ENCODE measurements at places on chromosomes 7 and 10.

DNA sequence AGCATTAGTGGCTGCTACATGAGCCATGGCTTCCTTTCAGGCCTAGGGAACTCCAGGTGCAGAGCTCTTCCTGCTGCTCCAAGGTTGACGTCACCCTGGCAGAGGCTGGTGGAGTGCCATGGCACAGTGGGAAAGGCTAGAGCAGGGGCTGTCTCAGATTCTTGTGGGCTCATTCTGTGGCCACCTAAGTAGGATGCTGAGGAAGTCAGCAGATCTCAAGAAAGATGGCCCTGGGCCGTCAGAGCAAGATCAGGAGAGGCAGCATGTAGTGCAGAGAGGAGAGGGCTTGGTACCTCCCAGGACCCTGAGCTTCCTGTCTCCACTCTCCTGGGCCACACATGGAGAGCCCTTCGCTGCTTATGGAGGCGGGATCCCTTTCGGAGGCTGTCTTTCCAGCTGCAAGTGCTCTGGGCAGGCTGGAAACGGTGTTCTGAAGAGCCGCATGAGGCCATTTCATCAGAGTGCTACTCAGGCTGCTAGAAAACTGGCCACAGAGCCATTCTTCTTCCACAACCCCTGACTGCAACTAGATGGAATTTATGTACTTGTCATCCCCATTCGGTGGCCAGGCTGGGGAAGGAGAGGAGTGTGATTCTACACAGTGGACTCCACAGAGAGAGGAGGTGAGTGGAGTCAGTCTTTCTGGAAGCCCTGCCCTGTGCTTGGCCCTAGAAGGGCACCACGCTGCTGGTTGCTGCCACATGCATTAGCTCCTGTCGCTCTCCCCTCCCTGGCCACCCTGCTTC, 304.2 kb downstream of the RPS24 start:
- no peak for DNase-seq

- DNase-seq, result no peak
Observed at GRCh38 chr7:147033641-147034040, 917.0 kb downstream of the CNTNAP2 start.

GRCh38 chr10:38047666-38048065, 37.2 kb downstream of the ZNF33A start:
- DNase-seq, result no peak

- no peak for DNase-seq
Observed at GRCh38 chr10:32000937-32001336, 55.3 kb downstream of the KIF5B start.

- DNase-seq, result no peak
Observed at GRCh38 chr10:10007957-10008356, 1009.7 kb upstream of the CELF2 start.

DNA sequence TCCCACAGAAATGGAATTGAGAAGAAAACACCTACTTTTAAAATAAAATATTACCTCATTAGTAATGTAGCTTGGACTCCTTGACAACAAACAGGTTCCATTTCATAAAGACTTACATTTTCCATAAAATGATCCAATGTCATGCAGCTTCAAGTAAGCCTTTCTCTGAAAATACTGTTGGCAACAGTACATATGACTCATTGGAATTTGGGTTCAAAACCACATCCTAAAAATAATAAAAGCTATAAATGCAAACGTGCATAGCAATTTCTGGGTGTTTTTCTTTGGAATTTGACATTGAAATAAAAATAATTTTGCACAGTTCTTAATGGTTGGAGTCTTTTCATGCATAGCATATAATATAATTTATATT, 47.9 kb downstream of the FHIP2A start:
- no peak for DNase-seq

GRCh38 chr10:120039826-120040225, 147.3 kb downstream of the SEC23IP start:
- DNase-seq, result no peak

DNA sequence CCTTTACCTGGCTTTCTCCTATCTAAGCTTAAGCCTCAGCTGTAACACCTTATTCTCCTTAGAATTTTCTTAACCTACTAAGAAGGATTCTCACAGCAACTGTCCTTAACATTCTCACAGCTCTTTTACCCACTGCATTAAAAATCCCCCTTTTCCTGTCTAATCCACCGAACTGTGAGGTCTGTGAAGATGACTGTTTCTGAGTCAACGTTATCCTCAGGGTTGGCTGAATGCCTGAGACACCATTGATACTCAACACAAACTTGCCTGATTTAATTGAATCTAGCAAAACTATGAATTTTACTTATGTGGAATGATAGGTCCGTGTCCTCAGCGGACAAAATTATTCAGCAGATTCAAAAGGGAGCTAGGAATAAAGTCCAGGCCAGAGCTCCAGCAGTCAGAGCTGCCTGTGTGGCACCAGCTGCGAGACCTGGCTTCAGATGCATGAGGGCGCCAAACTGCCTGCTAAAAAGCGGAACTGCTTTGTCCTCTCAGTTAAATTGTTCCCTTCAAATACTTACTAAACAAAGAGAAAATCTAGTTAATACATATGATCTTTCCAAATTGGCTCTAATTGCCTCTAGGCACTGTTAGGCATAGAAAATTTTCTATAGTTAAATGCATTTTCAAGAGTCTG, 33.4 kb upstream of the VWDE start:
- DNase-seq, result no peak

- DNase-seq, result no peak
Observed at GRCh38 chr7:158702196-158702595, 2.4 kb downstream of the NCAPG2 start.

GRCh38 chr10:83272666-83273434, 866.5 kb upstream of the GHITM start:
- DNase-seq, result no peak

- no peak for DNase-seq
Observed at GRCh38 chr7:106625678-106626301, 35.2 kb downstream of the CCDC71L start.

GRCh38 chr7:116797612-116798011, 64.8 kb upstream of the CAPZA2 start:
- DNase-seq, result peak; percentile 61

DNA sequence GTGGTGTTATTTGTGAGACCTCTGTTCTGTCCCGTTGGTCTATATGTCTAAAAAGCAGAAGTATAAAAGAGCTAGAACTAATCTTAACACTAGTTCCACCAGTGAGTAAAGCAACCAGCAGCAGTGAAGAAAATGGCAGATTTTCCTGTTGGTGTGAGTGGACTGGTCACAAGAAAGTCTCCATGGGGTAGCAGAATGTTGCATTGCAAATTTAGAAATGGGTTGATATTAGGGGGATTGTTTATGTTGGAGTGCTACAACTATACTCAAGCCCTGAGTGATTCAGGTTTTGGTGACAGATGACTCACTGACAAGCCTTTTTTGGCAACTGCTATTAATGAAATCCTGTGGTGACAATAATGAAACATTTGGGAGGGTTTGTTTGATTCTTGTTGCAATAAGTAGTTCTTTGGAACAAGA, 5.6 kb downstream of the AVL9 start:
- DNase-seq, result no peak

DNA sequence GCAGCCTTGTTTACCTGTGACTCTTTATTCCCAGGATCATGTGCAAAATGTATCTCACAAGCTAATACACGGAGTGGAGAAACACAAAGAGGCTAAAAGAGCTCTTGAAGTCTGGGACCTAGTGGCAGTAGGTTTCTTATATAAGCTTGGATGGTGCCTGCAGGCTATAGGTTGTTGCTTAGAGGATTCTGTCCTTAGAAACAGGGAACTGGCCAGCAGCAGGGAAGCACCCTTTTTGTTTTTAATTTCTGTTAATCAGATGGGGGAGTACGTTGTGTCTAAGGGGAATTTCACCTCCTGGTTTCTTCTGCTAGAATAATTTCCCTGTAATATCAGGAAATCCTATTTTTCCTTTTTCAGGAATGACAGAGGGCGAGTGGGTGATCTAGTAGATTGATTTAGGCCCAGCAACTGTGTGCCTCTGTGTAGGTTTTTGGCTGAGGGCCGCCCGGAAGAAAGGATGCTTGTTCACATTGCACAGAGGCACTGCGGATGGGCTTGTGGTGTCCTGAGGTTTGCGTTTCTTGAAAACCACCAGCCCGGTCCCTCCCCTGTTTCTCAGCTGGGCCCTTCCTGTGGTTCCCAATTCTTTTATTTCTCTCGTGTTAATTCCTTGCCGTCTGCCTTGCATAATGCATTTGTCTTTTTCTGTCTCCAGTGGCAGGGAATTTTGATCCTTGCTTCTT, 158.0 kb downstream of the CAMK1D start:
- no peak for DNase-seq
